ENCODE measurements at places on chromosomes 7 and 10.

- no peak for DNase-seq
Measured at GRCh38 chr10:90919683-90920574, 958 bp downstream of the ANKRD1 start.

DNA sequence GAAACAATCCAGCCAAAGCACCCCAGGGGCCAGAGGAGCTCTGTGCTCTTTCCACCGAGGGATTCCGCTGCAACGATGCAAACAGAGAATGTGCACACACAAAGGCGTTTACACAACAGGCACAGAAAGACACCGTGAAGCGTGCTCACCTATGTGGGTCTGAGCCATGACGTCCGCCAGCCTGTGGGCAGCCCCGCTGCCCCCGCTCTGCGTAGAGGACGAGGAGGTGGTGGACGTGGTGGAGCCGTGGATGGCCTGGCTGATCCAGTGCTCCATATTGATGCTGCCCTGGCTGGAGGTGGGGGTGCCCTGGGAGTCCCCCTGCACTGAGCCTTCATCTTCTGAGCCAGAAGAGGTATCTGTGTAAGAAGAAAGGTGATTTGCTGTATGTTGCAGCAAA lies 266.8 kb downstream of the DIP2C start:
- no peak for DNase-seq

DNA sequence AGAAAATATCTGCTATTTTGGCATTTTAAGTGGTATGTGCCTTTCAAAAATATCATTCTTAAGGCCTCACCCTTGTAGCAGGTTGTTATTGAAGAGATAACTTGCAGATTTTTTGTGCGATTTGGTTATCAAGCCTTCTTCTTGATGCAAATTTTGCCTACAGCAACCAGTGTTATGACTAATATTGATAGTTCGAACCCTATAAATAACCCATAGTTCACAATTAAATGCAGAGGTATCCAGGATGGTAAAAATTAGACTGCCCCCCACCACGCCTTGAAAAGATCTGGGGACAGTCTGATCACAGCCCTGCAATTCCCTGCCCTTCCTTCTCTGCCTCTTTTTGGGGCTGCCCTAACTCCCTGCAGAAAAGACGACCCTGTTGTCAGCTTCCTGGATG lies 28.4 kb upstream of the RAPGEF5 start:
- no peak for DNase-seq

DNA sequence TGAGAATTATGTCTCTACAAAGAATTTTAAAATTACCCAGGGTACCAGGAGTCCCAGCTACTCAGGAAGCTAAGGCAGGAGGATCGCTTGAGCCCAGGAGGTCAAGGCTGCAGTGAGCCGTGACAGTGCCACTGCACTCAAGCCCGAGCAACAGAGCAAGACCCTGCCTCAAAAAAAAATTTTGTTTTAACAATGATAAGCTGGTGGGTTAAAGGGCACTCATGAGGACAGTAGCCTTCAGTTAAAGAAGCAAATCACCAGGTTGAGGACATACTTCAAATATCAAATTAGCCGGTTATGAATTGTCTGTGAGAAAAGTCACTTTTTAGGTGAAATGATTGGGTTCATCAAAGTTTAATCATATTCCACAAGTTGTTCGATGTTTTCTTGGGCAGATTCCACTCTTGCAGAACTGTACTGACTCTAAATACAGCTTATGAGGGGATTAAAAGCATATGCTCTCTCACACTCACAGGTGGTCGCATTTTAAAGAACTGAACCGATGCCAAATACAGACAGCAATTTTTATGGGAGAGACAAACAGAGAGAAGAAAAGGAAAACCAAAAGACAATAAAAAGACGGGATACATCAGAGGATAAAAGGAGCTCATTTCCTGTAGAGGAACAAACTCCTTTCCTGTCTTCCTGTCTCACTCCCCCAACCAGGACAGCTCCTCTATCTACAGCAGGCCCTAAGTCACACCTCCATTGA lies 582.8 kb upstream of the NRP1 start:
- no peak for DNase-seq

- DNase-seq: peak; percentile 48
Measured at GRCh38 chr7:55474944-55475854, 97.1 kb downstream of the VOPP1 start.

DNA sequence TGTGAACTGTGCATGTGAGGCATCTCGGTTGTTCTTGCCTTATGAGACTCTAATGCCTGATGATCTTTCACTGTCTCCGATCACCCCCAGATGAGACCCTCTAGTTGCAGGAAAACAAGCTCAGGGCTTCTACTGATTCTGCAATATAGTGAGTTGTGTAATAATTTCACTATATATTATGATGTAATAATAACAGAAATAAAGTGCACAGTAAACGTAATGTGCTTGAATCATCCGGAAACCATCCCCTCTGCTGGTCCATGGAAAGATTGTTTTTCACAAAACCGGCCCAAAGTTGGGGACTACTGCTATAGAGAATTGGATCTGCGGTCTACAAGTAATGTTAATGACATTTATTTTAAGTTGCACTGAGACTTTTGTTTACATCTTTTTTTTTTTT lies 126.7 kb downstream of the TPST1 start:
- DNase-seq: no peak

DNA sequence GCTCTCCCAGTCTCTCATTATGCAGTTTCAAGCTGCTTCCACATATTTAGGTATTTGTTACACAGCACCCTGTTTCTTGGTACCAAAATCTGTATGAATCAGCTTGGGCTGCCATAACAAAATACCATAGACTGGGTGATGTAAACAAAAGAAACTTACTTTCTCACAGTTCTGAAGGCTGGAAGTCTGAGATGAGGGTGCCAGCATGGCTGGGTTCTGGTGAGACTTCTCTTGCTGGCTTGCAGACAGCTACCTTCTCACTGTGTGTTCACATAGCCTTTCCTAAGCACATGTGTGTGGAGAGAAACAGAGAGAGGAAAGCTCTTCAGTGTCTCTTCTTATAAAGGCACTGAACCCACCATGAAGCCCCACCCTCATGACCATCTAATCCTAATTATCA lies 15.7 kb upstream of the CBLL1 start:
- no peak for DNase-seq

GRCh38 chr7:87456247-87456646 lies 19.2 kb downstream of the ABCB4 start:
- DNase-seq: no peak

- DNase-seq: peak; percentile 12
Measured at GRCh38 chr10:31101123-31101522, 69.5 kb upstream of the ZNF438 start.

GRCh38 chr7:13047061-13047460 lies 359.6 kb downstream of the ARL4A start:
- no peak for DNase-seq

- no peak for DNase-seq
Measured at GRCh38 chr10:61888744-61889143, 12.8 kb upstream of the ARID5B start.

- DNase-seq: no peak
Measured at GRCh38 chr10:21399392-21400035, 126.0 kb downstream of the SKIDA1 start.

DNA sequence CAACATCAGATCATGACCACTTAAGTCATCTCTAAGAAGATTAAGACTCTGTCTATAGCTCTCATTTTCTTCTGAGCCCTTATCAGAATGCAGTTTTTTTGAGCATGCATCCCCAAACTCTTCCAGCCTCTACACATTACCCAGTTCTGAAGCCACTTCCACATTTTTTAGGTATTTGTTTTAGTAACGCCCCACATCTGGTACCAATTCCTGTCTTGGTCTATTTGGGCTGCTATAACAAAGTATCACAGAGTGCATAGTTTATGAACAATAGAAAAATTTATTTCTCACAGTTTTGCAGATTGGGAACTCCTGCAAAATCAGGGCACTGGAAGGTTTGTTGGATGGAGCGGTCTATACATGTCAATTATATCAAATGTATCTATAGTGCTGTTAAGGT lies 107.7 kb upstream of the KCND2 start:
- no peak for DNase-seq

DNA sequence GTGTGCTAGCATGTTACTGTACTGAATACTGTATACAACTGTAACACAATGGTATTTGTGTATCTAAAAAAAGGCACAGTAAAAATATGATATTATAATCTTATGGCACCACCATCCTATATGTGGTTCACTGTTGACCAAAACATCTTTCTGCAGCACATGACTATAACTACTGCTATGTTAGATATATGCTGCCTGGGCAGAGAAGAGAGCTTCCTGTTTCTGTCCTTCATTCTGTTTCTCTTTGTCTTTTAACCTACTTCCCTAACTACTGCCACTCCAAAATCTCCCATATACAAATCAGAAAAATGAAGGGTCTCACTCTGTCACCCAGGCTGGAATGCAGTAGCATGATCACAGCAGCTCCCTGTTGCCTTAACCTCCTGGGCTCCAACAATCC lies 8.8 kb upstream of the FGL2 start:
- no peak for DNase-seq

- DNase-seq: no peak
Measured at GRCh38 chr10:118969014-118969413, 60.5 kb upstream of the NANOS1 start.

DNA sequence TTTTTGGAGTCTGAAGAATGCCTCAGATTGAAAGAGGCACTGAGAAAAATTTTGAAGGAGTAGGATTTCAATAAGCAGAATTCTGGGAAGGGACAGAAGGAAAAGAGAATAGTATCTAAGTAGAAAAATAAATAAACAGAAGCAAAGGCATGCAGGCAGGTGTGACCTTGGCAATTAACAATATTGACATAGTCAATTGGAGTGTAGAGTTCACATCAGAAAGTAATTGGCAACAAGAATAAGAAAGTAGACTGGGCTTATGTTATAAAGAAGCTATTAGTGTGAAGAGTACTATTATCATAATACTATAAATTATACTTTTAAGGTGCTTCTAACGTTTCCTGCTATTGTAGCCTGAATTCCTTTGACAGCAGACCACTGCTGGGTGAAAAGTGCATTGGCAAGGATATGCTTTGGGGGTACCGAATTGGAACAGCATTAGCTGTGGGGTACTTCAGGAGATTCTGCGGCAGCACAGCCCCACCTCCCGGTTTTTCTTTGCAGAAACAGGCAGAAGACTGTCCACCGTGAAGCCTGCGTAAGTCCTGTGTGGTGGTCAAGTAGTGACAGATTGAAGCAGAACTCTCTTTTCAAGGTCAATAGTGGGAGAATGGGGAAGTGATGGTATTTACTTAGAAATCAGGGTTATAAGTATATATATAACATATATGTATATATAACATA lies 357.0 kb downstream of the THSD7A start:
- DNase-seq: no peak

DNA sequence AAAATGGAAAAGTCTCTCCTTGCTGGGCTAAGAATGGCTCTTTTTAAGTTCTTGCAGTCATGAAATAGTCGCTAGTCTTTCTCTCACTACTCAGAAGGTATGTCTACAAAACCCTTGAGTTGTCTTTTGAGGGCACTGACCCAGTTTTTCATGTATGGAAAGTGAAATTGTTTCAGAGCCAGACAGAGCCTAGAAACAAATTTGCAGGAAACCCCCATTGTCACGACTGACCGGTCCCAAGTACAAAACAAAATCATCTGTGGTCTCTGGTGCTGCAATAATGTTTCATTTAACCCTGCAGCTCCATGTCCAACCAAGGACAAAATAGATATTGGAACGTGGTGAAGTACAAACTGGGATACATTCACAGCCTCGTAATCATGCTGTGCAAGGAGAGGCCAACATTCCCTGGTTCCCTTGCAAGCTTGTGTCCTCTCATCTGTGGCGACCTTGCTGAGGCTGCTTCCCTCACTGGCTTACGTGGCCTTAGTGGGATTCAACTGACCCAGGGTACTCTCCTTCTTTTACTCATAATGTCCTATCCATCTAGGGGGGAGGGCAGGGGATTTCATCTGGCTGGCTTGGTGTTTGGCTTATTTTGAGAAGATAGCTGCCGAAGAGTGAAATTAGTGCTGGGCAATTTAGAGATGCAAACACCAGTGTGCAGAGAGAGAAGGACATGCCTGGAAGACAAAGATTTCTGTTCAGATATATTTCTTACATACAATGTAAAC lies 172.5 kb downstream of the IPMK start:
- DNase-seq: no peak

DNA sequence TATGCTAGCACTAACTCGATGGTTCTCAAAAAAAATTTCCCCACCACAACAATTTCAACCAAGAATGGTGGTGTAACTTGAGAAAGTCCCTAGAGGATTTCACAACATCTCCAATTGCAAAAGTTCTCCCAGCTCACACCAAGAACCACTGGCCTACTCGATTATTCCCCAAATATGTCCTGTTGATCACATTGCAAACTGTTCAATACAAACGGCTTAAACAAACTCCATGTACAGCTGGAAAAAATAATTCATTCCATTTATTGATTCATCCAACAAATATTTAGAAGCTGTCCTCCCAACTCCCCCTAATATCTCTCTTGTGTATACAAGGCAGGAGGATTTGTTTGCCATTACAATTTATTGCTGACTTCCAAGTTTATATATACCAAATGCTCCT lies 19.1 kb downstream of the TMEM176B start:
- DNase-seq: peak; percentile 6

DNA sequence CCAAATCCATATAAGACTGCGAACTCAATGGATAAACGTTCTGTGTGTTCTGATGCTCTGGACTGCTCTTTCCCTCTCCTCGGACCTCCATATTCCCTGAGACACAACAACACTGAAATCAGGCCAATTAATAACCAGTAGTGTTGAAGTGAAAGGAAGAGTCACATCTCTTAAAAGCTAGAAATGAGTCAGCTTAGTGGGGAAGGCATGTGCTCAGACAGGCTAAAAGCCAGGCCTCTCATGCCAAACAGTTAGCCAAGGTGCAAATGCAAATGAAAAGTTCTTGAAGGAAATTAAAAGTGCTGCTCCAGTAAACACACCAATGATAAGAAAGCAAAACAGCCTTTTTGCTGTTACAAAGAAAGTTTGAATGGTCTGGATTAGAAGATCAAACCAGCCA lies 29.3 kb downstream of the TNS3 start:
- no peak for DNase-seq

DNA sequence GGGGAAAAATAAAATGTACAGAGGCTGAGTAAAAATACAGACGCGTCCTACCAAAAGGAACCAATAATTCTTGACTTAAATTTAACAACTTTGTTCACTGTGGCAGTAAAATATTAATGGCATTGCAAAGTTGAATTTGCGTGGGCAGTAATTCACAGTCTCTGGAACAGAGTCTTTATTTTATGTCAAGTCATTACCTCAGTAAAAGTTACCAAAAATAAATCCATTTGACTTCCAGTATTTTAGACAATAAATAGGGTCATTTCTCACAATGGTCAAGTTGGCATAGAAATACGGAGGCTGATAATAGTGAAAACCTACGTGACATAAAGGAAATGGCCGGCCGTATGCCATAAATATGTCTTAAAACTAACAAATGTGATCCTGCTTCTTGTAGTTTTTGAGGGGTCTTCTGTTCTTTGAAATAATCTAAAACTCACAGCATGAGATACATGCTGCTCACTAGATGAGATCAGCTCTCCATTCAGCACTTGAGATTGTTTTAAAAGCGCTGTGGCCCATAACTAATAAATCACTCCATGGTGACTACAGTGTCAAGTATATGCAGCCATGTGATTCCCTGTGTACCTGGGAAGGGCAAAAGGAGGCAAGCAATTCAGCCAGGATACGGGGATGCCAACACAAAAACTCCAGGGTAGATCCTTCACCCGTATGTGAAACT lies 75.3 kb downstream of the DOCK4 start:
- DNase-seq: no peak

GRCh38 chr7:44622342-44623151 lies 16.1 kb downstream of the OGDH start:
- peak; percentile 46 for DNase-seq

All from CD4-positive, alpha-beta T cell treated with Interleukin-12 subunit alpha and Interleukin-12 subunit beta, for 1 hour (primary cell).